Stimulated activated CD8-positive, alpha-beta memory T cell treated with anti-CD3 and anti-CD28 coated beads, Interleukin-12 subunit alpha, Interleukin-12 subunit beta, amount 100 ng/mL, for 4 hours (primary cell): ENCODE measurements at places on chromosomes 3 and 15.

DNA sequence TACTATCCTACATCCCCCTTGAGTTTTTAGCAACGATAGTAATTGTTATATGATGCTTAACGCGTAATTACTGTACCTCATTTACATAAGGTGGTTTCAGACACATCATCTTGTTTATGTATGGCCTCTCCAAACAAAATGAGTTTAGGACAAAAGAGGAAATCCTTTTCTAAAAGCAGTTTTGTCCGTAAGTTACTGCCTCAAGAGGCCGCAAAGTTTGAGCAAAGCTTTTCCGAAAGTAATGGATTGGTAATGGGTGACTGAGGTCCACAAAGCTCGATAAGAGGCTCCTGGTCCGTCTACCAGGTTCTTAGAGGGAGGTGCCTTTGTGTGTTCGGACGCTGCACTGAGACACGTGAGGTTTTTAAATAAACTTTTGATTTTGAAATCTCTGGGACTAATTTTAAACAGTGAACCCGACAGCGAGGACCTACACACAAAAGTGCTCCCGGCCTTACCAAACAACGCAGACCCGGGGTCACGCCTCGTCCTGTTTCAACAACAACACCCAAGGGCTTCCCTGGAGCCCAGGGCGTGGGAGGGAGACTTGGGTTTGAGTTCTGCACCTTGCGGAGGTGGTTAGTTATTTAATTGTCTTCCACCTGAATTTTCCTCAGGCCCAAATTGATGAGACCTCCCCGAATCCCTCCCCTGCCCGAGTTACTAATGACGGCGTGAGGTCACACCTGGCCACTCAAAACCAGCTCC lies 456 bp upstream of the C15orf61 start:
- DNase-seq, result no peak

- no peak for DNase-seq
Observed at GRCh38 chr3:66693461-66694031, 192.7 kb upstream of the LRIG1 start.

DNA sequence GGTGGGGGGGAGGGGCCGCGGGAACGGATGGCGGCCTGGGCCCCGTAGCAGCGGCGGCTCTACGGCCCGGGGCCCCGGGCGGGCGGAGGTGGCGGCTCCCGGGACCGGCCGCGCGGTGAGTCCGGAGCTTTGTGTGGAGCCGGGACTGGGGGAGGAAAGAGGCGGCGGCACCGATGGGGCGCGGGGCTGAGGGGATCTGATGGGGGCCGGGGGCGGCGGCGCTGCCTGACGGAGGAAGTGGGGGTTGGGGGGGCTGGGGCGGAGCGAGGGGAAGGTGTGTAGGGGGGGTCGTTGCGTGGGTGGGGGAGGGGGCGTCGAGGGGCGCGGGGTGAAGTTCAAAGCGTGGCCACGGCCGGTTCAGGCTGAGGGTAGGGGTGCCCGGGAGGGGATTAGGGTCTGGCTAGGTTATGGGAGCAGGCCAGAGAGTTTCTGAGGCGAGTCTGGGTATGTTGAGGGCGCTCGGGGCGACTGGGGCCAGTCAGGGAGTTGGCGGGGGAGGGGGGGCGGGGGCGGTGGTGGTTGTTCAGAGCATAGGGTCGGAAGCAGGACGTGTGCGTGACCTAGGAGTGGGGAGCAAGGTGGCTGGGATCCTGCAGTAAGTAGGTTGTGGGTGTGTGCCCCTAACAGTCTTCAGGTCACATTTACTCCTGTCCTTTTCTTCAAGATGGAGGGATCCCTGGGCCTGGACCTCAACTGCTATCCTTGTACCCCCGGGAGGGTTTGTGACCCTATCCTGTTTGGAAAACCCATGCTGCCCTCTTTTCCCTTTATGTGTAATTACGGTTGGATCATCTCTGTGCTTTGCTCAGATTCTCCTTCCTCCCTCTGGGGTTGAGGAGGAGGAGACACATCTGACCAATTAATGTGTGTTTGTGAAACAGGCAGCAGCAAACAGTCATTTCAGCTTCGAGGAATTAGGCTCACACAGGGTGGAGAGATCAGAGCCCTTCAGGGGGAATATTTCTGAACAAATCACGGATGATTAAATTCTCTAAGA lies 644 bp downstream of the ZNF609 start:
- DNase-seq, result peak; percentile 2

- no peak for DNase-seq
Observed at GRCh38 chr3:177618873-177619733, 421.8 kb upstream of the TBL1XR1 start.

DNA sequence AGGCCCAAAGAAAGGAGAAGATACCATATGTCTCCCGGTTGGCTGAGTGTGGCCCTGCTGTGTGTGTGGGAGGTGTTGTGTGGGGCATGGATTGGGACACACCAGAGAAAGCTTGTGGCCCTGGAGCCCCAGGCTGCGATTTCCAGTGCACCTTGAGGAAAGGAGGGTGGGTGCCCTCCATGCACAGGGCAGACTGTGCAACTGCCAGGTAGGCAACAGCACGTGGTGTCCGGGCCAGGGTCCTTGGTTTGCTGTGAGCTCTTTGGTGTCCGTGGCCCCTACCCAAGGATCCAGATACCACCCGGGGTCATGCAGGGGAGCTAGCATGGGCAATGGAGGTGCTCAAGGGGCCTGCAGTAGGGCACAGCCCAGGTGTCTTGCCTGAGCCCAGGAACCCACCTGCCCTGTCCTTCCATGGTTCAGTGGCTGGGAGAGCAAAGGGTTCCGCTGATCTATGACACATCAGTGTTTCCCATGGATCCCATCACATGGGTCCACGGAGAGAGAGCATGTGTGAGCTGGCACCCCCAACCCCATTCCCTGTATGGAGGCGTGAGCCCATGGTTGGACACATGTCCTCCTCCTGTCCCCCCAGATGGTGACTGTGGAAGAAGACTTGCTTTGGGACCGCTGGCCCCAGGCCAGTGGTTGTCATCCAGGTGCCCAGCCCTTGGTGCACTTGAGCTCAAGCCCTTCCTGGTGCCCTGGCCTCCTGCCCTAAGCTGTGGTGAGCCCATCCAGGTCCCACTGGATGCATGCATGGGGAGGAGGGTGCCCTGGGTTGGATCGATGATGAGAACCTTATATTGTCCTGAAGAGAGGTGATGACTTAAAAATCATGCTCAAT lies 223.4 kb downstream of the SNRPN start:
- no peak for DNase-seq

GRCh38 chr3:12117473-12117872 lies 41.2 kb downstream of the TIMP4 start:
- no peak for DNase-seq

DNA sequence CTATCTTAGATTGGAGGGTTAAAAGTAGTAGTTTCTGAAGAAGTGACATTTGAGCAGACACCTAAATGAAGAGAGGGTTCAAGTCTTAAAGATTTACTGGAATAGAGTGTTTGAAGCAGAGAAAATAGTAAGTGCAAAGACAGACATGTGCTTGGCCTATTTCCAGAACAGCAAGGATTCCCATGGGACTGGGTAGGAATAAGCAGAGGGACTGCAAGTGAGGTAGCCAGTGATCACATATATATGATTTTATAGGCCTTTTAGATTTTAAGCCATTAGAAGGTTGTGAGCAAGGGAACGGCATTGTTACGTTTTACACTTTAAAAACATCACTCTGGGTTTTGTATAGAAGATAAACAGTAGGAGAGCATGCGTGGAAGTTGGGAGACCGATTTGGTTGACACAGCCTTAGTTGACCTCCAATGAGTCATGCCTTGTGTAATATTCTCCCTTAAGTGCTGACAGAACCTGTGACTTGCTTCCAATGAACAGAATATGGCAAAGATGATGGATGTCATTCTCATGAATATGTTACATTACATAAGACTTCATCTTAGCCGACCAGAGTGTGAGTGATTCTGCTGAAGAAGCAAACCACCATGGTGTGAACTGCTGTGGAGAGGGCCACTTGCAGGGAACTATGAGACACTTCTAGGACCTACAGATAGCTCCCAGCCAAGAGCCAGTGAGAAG lies 37.1 kb upstream of the SLC4A7 start:
- no peak for DNase-seq

DNA sequence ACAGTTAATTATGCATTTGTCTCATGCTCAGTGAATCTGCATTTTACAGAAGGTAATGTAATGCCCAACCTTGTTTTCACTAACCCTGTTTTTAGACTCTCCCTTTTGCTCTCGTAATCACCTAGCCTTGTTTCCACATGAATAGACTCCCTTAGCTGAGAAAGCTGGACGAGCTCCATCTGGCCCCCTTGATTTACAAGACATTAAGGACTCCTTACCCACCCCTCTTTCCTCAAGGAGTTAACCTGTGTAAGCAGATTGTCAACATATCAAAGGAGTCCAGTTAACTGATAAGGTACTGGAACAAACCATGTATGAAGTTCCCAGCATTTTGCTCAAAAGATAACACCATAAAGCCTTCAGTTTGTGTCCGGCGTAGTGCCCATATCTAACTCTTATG lies 99.6 kb downstream of the VPS8 start:
- DNase-seq, result no peak

- DNase-seq, result no peak
Observed at GRCh38 chr15:52018244-52018643, 775 bp upstream of the MAPK6 start.

DNA sequence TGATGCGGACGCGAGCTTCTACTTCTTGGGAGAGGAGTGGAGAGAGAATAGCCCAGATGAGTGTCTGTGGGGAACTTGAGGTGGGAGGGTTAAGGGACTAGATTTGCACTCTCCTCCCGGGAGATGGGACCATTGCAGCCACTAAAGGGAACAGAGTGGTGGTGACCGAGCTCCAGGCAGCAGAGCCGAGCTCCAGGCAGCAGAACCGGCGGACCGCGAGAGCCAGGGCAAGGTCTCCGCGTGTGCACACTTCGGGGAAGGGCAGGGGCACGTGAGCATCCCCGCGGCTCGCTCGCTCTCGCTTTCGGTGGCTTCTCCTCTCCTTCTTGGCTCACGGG lies 1.1 kb downstream of the IGDCC3 start:
- no peak for DNase-seq

DNA sequence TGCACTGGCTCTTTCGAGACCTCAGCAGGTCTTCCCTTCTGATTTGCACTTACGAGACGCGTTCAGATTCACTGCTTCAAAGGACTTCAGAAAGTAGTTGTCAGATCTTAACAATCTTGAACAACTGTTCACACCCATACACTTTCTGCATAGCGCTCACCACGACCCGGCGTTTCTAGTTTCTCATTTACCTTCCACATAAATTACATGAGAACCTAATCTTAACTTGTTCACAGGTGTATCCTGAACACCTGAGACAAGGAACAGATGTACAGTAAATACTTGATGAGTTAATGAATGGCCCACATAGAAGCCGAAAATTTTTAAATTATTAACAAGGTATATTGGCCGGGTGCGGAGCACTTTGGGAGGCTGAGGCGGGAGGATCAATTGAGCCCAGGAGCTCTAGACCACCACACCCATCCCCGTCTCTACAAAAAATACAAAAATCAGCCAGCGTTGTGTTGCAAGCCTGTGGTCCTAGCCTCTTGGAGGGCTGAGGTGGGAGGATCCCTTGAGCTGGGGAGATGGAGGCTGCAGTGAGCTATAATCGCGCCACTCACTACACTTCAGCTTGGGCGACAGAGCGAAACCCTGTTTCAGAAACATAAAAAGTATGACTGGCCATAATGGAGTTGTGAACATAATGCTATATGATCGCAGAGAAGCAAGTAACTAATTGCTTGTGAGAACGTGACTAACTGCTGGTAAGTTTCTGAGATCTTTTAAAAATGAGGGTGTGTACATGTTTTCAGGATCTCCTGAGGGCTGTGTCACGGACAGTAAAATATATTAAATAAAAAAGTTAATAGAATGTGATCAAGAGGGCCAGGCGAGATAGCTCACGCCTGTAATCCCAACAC lies 984 bp upstream of the SMARCC1 start:
- no peak for DNase-seq

DNA sequence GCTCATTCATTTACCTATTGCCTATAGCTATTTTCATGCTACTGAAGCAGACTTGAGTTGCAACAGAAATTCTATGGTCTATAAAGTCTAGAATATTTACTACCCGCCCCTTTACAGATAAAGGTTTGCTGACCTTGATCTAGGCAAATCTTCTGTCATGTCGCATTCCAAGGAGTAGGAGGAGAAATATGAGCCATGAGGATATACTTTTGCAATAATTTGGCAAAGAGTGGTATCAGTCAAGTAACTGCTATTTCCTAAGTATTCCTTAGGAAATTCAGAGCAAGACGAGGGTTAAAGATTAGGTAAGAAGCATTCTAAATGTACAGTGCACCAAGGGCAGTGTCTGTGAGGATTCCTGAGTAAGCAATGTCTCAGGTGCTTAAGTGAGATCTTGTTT lies 121.0 kb upstream of the NUDT16 start:
- no peak for DNase-seq

GRCh38 chr3:189710620-189711402 lies 79.6 kb downstream of the TP63 start:
- no peak for DNase-seq

GRCh38 chr3:197124713-197125112 lies 95.1 kb upstream of the MELTF start:
- no peak for DNase-seq

GRCh38 chr3:43273416-43273815 lies 12.9 kb upstream of the SNRK start:
- DNase-seq, result no peak

- no peak for DNase-seq
Observed at GRCh38 chr15:88802991-88803240, 320 bp upstream of the ACAN start.

DNA sequence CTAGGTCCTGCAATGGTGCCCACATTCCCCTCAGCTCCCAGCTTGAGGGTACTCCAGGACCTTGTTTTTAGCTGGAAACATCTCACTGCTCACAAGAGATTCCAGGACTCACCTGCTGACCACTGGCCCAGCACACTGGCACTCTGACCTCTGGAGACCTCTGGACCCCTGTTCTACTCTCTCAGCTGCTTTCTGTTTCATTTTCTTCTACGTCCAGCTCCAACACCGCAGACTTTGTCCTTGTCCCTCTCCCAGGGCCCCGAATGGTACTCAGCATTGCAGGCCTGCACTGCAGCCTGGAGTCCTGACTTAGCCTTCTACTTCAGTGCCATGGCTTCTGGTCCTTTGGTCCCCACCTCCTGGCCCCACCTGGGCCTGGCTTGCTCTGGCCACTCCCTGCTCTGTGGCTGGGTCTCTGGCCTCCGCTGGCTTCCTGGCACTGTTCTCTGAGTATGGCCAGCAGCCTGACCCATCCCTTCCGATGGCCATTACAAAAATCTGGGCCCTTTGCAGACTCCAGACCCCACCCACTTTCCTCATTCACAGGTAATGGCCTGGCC lies 27.9 kb downstream of the KY start:
- DNase-seq, result no peak
